CD4-positive, alpha-beta T cell treated with Interleukin-17A for 1 hour (primary cell): ENCODE measurements at places on chromosomes 16 and 17.

DNA sequence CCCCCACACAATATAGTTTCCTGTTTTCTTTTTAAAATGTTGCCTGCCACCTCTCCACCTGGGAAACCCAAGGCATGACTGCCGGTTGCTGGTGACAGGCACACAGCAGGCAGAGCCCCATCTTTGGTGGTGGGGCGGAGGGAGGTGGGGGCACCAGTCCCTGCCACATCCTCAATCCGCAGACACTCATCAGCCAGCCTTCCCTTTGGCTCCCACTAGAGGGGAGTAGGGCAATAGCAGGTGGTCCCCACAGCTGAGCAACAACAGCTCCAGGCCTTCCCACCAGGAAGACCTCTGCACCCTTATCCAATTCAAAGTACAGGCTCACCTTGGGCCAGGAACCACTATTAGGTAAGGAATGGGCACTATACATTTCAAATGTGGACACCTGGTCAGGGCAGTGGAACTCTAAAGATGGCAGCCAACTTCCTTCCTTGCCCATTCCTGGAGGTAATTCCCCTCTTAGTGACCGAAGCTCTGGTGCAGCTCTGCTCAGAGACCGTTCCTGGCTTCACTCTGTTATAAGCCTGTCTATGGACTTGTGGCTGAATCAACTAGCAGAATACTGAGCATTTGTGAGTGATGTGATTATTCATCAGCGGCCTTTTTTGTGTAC lies 13.9 kb downstream of the RECQL5 start:
- peak; percentile 45 for DNase-seq

- DNase-seq = no peak
Measured at GRCh38 chr17:71501711-71502110, 619.1 kb upstream of the SOX9 start.

DNA sequence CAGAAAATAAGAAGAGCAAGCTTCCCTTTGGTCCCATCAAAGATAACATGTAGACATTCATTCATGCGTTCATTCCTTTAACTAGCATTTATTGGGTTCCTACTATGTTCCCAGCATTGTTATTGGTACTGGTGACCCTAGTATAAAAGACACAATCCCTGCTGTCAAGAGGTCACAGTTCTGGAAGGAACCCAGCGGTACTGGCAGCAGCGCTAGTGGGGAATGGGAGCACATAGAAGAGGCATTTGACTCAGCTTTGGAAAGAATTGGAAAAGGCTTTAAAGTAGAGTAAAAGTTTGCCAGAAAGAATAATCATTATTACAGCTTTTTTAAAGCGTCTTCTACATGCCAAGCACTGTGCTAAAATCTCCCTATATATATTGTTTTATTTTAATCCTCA lies 41.7 kb upstream of the NF1 start:
- DNase-seq = no peak

DNA sequence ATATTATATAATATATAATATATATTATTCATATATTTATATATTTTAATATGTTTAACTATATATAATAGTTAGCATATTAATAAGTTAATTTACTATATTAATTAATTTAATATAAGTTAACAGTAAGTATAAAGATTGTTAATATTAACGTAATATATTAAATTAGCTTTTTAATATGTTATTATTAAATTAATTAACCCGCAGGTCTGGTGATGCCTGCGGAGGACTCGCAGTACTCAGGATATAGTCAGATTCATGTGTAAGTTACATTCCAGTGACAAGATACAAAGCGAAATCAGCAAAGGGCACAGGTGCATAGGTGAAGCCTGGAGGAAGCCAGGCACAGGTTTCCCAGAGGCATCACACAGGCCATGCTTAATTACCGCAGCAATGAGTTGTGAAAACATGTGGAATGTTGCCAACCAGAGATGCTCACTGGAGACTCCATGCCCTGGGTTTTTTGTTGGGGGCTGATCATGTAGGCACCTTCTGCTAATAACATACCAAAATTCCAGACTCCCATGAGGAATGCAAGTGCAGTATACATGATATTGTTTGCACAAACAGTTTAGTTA lies 130.4 kb upstream of the MPHOSPH6 start:
- DNase-seq = no peak

DNA sequence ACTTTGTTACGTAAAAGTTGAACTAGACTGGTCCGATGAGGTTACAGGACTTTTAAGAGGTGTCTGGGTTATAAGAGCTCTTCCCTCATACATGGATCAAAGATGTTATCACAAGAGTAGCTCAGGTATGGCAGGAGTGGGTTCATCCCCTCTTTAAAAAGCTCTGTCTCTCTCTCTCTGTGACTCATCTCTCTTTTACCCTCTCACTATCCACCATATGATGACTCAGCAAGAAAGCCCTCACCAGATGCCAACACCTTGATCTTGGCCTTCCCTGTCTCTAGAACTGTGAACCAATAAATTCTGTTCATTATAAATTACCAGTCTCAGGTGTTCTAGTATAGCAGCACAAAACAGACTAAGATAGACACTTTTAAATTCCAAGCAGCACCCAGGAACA lies 1.9 kb upstream of the CLEC19A start:
- DNase-seq = no peak

- DNase-seq = no peak
Measured at GRCh38 chr17:72121164-72122009, 567 bp downstream of the SOX9 start.

GRCh38 chr17:28961391-28961790 lies 10.1 kb upstream of the PHF12 start:
- no peak for DNase-seq

DNA sequence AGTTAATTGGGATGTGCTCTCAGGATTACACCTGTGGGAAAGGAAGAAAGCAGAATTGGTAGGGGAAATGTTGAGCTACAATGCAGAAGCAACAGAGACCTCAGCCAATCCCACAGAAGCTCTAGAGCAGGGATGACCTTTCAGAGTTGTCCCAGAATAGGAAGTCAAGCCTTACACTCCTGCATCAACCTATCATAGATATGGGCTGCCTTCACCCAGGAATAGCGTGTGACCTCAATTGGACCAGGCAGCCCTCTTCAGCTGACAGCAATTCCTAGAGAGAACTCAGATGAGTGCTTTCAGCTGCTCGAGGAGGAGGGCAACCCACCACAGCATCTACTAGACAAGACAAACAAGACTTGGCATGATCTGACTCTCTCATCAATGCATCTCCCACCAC lies 189.7 kb downstream of the TMEM132E start:
- DNase-seq = no peak
